ENCODE measurements at places on chromosomes 2 and 18. TPM values are rescaled to one million over a fixed set of nuclear protein-coding genes. Genes with fewer than 3 reads are reported as not detected.

DNA sequence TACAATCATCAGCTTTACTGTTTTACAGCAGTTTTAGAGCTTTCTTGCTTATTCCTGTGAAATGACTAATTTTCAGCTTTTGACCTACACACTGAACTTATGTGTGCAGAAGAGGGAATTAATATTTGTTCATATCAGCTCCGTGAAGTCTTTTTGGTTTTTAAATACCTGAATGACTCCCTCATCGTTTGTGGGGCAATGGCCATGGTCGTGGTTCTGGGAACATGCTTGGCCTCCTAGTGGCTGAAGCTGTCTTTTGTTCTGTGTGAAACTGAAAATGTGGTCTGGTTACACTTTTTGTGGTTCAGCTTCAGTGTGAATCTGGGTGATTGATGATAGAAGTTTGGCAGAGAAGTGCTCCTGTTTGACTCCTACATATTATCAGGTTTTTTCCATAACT lies 408.1 kb downstream of the THSD7B start:
- no peaks in the 10 kb centered on the region for H3K36me3 ChIP-seq
- H3K4me1 ChIP-seq: no peaks in the 10 kb centered on the region
- no peak overlapping the region for H3K4me3 ChIP-seq
- no peak overlapping the region for H3K27ac ChIP-seq
- no peaks in the 10 kb centered on the region for H3K27me3 ChIP-seq

GRCh38 chr2:85326406-85327159 lies 1.2 kb downstream of the TGOLN2 start:
- H3K27me3 ChIP-seq: no peaks in the 10 kb centered on the region
- peak overlapping the region; percentile 81 for H3K4me3 ChIP-seq
- no peak for DNase-seq
- H3K36me3 ChIP-seq: peaks cover 34% of the 10 kb centered on the region

DNA sequence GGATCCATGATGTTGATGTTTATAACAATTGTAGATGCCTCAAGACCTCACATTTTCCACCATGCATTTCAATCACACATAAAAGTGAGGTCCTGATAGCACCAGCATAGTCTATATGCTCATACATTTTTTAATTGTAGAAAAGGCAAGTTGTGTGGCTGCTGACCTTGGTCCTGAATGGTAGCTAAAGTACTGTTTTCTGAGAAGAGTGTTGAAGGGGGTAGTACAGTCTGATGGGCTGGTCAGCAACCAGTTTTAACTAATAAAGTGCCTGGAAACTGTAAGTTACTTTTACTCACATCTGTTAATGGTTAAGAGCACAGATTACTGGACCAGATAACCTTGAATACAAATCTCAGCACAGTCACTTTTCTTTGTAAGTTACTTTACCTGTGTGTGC lies 15.9 kb downstream of the ZNF638 start:
- peaks cover 19% of the 10 kb centered on the region for H3K36me3 ChIP-seq
- no peaks in the 10 kb centered on the region for H3K27me3 ChIP-seq
- no peak overlapping the region for H3K27ac ChIP-seq
- peaks cover 44% of the 10 kb centered on the region for H3K4me1 ChIP-seq
- DNase-seq: no peak

EPB41L3 gene
- 6.3 TPM for total RNA-seq

DUSP11 gene
- 10.6 TPM for total RNA-seq

TUBA4B gene
- total RNA-seq: not detected

- H3K27me3 ChIP-seq: no peaks in the 10 kb centered on the region
- no peak overlapping the region for H3K27ac ChIP-seq
- H3K4me3 ChIP-seq: no peak overlapping the region
- H3K4me1 ChIP-seq: peaks cover 4% of the 10 kb centered on the region
- H3K36me3 ChIP-seq: no peaks in the 10 kb centered on the region
These were observed 115.0 kb upstream of the GLS start for GRCh38 chr2:190765386-190766173.

GPR45 gene
- total RNA-seq: not detected

- H3K36me3 ChIP-seq: peaks cover 37% of the 10 kb centered on the region
- no peaks in the 10 kb centered on the region for H3K4me1 ChIP-seq
These were observed 382.2 kb downstream of the NBAS start for GRCh38 chr2:15178946-15179345.

- H3K36me3 ChIP-seq: no peaks in the 10 kb centered on the region
- H3K27ac ChIP-seq: no peak overlapping the region
- no peaks in the 10 kb centered on the region for H3K4me1 ChIP-seq
- no peak overlapping the region for H3K4me3 ChIP-seq
These were observed 106.5 kb downstream of the LAMA1 start for GRCh38 chr18:7011142-7011541.

- H3K4me3 ChIP-seq: no peak overlapping the region
- peaks cover 78% of the 10 kb centered on the region for H3K4me1 ChIP-seq
- H3K27ac ChIP-seq: peak overlapping the region; percentile 69
- H3K27me3 ChIP-seq: no peaks in the 10 kb centered on the region
- no peaks in the 10 kb centered on the region for H3K36me3 ChIP-seq
These were observed 26.4 kb downstream of the MGAT5 start for GRCh38 chr2:134280231-134280630.

DNA sequence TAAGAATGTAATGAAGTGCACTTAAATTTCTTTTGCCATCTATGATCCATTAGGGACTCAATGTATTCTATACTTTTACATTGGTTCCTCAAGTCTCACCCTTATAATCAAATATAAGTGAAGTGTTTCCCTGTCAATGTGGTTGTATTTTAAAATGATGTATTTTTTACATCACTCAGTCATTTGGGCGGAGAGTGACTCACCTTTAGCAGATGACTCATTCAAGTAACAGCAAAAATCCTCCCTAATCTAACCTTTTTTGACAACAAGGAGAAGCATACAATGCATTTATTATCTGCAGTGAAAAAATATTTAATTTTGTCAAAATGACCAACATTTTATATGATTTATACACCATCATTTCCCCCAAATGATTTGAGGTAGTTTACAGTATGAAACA lies 94.4 kb downstream of the FANCL start:
- DNase-seq: no peak
- no peak overlapping the region for H3K4me3 ChIP-seq
- no peak overlapping the region for H3K27ac ChIP-seq
- H3K36me3 ChIP-seq: peaks cover 23% of the 10 kb centered on the region
- H3K27me3 ChIP-seq: no peaks in the 10 kb centered on the region
- peaks cover 6% of the 10 kb centered on the region for H3K4me1 ChIP-seq

DNA sequence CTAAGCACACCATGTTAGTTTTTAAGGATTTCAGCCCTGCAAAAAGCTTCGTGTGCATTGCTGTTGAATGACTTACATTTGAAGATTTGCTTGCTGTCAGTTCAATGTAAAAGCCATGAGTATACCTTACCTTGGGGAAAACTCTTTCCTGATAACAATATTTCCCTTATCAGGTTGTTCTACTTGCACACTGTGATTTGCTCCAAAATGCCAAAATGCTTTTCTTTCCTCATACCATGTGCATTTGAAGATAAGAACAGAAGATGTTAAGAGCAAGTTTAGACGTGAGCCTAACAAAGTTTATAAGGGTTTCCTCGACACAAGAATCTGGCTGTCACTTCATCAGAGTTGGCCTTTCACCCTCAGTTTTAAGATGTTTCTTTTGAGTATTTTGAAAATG lies 57.6 kb downstream of the SCN1A start:
- H3K4me1 ChIP-seq: no peaks in the 10 kb centered on the region
- peaks cover 9% of the 10 kb centered on the region for H3K27me3 ChIP-seq
- no peak overlapping the region for H3K27ac ChIP-seq
- no peaks in the 10 kb centered on the region for H3K36me3 ChIP-seq

- peaks cover 96% of the 10 kb centered on the region for H3K27me3 ChIP-seq
- H3K4me1 ChIP-seq: peaks cover 26% of the 10 kb centered on the region
- H3K4me3 ChIP-seq: peak overlapping the region; percentile 45
- DNase-seq: no peak
These were observed 425 bp upstream of the SALL3 start for GRCh38 chr18:78979056-78979729.

DNA sequence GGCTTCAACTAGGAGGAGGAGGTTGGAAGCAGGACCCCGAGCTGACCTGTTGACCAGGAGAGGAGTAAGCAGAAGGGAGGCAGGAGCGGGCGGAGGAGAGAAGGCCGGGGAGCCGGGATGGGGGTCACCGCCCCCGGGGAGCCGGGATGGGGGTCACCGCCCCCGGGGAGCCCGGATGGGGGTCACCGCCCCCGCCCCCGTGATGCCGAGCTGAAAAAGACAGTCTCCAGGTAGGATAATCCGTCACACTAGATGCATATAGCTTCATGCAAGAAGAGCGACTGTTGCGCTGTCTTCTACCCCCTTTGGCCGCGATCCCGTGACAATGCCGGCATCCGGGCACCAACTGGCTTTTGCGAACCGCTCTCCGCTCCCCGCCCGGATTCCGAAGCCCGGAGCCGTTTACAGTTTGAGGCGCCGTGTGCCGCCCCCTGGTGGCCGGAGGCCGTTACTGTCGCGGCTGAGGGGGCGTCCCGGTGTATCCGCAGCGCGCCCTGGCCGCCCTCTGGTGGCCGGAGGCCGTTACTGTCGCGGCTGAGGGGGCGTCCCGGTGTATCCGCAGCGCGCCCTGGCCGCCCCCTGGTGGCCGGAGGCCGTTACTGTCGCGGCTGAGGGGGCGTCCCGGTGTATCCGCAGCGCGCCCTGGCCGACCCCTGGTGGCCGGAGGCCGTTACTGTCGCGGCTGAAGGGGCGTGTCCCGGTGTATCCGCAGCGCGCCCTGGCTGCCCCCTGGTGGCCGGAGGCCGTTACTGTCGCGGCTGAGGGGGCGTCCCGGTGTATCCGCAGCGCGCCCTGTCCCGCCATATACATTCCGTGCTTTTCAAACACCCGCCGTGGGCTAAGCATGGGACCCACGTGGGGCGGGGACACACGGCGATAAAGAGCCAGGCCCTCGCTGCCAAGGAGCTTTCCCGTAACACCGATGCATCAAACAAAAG lies 89.6 kb downstream of the ACTR3 start:
- H3K36me3 ChIP-seq: no peaks in the 10 kb centered on the region
- H3K4me3 ChIP-seq: no peak overlapping the region
- no peaks in the 10 kb centered on the region for H3K4me1 ChIP-seq
- H3K27ac ChIP-seq: no peak overlapping the region

ALPP gene
- total RNA-seq: not detected

DNA sequence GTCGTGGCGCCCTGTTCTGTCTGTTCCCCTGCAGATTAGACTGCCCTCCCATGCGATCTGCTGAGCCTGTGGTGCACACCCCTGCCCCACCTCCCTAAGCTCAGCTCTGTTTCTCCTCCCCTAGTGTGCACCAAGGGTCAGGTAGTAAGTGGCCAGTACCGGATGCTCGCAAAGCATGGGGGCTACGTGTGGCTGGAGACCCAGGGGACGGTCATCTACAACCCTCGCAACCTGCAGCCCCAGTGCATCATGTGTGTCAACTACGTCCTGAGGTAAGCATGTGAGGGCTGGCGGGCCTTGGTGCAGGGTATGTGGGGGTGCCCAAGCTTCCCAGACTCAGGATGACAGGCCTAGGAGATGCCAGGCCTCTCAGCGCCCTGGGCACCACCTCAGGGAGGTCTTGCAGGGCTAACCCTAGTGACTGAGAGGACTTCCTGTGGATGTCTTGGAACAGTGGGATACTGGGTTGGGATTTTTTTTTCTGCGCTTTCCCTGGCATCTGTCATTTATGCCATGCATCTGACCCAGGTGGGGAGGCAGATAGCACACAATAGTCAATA lies 78.4 kb downstream of the EPAS1 start:
- H3K27me3 ChIP-seq: no peaks in the 10 kb centered on the region
- DNase-seq: no peak
- H3K4me3 ChIP-seq: no peak overlapping the region
- H3K27ac ChIP-seq: peak overlapping the region; percentile 63
- peaks cover 57% of the 10 kb centered on the region for H3K4me1 ChIP-seq
- H3K36me3 ChIP-seq: peaks cover 100% of the 10 kb centered on the region

DNA sequence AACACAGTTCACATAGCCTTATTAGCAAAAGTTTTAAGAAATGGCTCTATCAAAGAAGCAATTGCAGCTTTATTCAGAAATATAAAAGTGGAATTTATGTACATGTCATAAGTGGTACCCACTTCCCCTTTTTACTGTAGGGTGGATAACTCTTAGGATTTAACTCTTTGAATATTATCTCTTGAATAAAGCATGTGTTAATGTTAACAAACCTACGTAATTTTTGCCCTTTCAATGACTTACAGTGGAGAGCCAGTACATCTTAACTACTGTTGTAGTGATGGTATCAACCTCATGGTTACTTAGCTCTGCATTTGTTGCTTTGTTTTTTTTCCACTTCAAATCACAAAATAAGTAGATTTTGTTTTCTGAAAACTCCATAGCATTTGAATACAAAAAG lies 8.8 kb downstream of the NABP1 start:
- peaks cover 3% of the 10 kb centered on the region for H3K27me3 ChIP-seq
- DNase-seq: no peak
- H3K4me3 ChIP-seq: no peak overlapping the region
- peaks cover 7% of the 10 kb centered on the region for H3K4me1 ChIP-seq
